ENCODE measurements at places on chromosomes 11 and 22.
A peak's percentile ranks its signal among the peaks of the same experiment; 100 is the strongest.

DNA sequence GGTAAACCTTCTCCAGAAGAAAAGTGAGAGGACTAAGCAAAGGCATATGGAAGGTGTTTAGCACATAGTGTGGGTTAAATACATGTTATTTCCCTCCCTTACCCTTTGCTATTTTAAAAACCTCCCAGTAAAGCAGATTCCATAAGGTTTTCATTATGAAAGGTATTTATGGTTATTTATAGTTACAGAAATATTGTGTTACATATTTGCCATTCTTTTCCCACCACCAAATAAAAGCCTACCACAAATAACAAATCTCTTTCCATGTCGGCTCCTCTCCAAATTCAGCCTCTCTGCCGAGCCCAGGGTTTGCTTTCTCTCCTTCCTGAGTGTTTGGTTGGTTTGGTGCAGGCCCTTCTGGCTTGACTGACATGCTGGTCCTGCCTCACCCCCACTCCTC lies 64.4 kb downstream of the INSC start:
- no peak for DNase-seq

GRCh38 chr22:32534252-32535235 lies 59.9 kb downstream of the FBXO7 start:
- no peak for DNase-seq

- no peak for DNase-seq
These were observed 69.1 kb upstream of the ADSL start for GRCh38 chr22:40276996-40277823.

GRCh38 chr22:44623771-44624510 lies 78.1 kb upstream of the PRR5 start:
- peak; percentile 28 for DNase-seq

- DNase-seq, result no peak
These were observed 403.4 kb upstream of the B3GAT1 start for GRCh38 chr11:134815404-134815803.

DNA sequence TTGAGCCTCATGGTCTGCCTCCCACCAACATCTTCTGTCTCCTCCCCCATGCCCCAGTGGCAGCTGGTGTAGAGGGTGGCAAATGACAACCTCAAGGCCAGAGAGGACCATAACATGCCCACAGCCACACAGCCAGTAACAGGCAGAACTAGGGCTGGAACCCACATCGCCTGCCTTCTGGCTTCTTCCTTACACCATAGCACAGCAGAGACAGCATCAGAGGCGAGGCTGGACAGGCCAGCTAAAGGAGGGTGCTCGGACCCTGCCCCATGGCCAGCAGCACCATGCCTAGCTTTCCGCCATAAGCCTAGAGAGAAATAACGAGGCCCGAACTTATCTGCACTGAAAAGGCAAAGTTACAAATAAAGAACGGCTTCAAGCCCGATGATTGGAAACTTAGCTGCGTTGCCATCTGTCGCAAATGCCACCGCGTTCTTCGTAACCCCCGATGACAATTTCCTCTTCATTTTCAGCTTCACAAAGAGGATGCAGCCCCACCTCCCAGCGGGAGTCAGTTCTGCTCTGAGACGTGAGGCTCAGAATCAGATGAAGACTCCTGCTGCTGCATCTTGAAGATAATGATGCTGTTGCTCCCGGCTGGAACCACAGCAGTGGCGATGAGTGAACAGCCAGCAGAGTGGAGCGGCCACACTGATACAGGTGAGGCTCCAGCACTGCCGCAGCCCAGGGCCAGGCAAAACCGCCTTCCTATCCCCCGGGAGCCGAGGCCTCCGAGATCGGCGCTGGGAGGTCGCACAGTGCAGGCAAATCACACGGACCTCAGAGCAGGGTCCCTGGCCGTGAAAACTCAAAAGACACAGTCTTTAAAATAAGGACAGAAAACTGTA lies 73.8 kb upstream of the RTL6 start:
- DNase-seq, result no peak

- no peak for DNase-seq
These were observed 89.8 kb downstream of the PIWIL4 start for GRCh38 chr11:94656968-94657367.

DNA sequence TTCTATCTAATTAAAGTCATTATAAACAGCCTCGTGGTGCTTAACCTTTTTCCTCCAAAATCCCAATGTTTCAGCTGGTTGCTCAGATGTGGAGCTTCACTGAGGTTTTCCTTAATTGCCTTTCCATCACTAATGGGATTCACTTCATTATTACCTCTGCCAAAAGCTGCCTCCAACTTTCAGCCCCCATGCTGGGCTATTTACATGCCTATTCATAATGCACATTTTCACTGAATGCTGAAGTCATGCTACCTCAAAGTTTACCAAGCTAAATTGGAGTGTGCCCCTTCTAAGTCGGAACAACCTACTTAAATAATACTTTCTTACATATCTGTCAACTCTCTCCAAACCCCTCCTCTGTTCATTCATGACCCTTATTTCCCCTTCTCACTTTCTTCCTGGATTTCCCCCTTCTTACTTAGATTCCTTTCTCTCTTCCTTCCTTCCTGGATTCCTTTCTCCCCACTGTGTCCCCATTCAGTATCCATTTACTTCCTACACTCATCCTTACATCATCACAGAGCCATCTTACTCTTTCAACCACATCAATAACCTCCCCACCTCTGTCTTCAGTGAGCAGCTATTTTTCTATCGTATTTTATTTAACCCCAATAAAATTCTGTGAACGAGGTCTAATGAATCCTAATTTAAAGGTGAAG lies 887.3 kb upstream of the TENM4 start:
- no peak for DNase-seq

DNA sequence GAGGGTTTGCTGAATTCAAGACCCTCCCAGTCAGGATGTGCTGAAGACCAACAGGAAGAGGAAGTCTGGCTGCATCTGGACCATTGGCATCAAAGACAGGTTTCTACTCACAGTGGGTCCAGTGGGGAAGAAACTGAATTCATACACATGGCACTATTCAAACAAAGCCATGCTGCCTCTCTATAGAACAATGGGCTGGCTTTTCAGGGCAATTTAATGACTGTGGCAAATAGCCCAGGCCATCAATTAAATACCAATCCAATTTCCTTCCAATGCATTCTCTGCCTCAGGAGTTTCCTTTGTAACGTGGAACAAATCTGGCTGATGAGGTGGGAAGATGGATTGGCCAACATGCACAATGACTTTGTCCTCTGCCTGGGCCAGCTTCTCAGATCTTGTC lies 98.6 kb downstream of the SEZ6L start:
- no peak for DNase-seq

GRCh38 chr22:46119729-46120419 lies 30.5 kb upstream of the PPARA start:
- DNase-seq, result no peak

GRCh38 chr11:117302228-117302627 lies 11.1 kb downstream of the BACE1-AS start:
- DNase-seq, result no peak

DNA sequence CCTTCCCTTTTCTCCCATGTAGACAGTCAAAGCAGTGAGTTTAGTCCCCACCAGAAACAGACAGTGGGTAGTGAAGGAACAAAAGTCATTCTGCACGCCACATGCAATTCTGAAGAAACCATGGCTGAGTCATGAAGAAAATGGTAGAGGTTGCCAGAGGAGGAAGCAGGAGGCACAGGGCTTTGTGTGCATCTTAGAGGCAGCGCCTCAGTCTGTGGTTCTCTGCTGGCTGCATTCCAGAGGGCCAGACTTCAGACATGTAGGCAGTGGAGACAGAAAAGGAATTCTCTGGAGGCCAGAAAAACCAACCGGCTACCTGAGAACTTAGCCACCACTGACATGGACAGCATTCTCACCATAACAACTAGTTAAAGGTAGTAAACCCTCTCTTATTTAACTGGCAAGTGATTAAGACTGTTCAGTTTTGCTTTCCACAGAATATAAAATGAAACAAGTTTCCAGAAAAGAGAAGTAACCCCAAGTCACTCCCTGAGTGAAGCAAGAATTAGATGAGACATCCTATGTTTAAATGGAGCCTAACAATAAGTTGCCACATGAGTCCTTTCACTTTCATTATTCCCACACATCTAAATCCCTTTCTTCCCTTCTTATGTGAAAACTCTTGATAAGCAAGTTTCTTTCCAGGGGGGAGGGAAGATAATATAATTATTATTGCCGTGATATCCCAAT lies 556.1 kb downstream of the SOX6 start:
- DNase-seq, result no peak

DNA sequence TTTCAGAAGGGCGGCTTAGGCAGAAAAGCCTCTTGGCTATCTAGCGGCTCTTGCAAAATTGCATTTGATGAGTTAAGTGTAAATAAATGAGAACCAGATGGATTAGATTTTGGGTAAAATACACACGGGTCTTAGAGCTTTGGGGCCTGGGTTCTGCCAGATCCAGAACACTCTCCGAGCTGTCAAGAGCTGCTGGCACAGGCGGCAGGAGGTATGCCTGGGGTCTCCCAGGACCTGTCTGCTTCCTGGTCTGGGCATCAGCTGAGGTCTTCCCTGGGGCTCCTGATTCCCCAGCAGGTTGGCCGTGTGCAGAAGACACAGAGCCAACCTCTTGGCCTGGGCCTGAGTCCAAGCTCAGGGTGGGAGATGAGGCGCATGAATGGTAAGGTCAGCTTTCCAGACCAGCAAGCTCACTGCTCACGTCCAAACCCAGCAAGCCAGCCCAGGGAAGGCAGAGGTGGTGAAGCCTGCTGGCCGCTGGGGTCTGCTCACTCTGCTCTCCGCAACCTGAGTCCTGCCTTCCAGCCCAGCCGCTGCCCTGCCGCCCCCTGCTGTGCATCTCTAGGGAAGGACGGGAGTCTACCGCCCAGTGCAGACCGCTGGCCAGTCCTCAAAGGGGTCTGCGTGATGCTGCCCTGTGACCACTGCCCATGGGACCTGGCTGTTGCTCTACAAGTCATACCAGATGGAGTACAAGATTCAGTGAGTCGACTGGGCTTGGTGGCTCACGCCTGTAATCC lies 44.9 kb downstream of the SCUBE1 start:
- no peak for DNase-seq

DNA sequence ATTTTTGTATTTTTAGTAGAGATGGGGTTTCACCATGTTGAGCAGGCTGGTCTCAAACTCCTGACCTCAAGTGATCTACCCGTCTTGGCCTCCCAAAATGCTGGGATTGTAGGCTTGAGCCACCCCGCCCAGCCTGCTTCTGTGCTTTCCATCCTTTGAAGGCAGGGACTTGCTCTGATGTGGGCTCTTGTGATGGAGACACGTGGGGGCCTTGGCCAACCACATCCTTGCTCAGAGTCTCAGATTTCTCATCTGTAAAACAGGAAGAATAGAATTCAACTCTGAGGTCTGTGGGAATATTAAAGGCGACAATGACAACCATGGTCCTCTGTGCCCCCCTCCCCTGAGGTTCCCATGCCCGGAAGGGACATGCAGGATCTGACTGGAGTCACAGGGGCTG lies 3.8 kb upstream of the GGA1 start:
- DNase-seq, result no peak

DNA sequence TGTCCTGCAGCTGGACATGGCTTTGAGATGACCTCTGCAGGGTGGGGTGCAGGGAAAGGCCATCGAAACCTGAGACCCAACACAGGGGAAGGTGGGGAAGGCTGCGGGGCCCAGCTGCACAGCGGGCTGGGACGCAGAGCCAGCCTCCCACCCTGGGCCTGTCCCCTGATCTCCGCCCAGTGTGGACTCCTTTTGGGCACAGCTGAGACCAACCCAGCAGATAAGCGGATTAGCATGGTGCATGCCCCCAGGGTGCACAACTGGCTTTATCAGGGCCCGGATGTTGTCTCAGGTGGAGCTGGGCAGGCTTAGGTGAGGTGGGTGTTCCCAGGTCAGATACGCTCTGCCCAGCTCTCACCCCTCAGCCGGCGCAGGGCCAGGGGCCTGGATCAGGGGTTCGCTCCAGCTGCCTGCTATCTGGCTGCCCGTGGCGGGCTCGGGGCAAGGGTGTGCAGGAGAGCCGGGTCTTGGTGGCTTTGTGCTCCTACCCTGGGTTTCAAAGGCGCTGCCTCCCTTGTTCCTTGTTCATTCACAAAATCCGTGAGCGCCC lies 28.1 kb upstream of the MUC5AC start:
- DNase-seq, result no peak

GRCh38 chr11:26584818-26585217 lies 12.8 kb upstream of the MUC15 start:
- DNase-seq, result no peak

DNA sequence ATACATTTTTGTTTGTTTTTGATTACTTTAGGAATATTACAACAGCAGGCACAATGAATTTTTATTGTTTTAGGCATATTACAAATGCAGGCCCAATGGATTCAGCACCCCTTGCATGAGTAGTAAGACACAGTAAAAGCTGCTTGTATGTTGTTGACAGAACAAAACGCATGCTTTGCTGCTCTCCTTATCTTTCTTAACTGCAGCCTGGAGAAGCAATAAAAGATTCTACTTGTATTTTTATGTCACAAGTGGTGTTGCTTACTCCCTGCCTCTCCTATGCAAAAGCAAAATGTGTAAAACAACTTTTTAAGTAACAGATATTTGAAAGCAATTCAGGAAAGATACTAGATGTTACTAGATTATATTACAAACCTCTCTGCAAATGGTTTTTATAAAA lies 73.9 kb downstream of the TRPC6 start:
- no peak for DNase-seq

- DNase-seq, result no peak
These were observed 18.4 kb upstream of the SMTN start for GRCh38 chr22:31062566-31063230.

GRCh38 chr22:45227645-45228400 lies 12.9 kb downstream of the KIAA0930 start:
- DNase-seq, result no peak

DNA sequence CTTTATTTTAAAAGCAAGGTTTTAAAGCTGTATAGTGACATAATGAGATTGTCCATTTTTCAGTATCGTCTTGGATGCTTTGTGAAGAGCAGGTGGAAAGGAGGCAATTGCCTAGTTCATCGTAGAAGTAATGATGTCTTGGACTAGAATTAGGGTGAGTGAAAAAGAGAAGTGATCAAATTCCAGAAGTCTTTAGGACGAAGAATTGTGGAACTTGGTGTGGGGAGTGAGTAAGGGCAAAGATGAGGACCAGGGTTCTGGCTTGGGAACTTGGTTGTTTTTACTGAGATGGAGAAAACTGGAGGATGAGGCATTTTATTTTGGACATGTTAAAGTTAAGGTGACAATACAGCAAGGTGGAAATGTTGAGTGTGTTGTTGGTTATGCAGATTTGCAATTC lies 1.2 kb downstream of the ILK start:
- DNase-seq, result no peak

GRCh38 chr22:37808294-37808657 lies 542 bp downstream of the GCAT start:
- no peak for DNase-seq

- peak; percentile 3 for DNase-seq
These were observed 46.2 kb downstream of the BLID start for GRCh38 chr11:122069707-122070360.

GRCh38 chr11:2579315-2580060 lies 120.3 kb downstream of the KCNQ1OT1 start:
- no peak for DNase-seq

DNA sequence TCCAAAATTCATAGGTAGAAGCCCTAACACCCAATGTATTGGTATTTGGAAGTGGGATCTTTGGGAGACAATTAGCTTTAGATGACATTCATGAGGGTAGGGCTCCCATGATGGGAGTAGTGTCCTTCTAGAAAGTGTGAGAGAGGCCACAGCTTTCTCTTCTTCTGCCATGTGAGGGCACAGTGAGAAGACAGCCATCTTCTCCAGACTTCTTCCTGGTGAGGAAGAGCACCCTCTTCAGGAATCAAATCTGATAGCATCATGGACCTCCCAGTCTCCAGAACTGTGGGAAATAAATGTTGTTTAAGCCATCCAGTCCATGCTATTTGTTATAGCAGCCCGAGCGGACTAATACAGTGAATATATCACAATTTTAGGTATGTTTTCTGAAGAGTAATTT lies 96.9 kb downstream of the CNTN5 start:
- no peak for DNase-seq

Data from NCI-H2107 (cell line).